ENCODE measurements at places on chromosomes 3 and 15. TPM values are rescaled to one million over a fixed set of nuclear protein-coding genes. Genes with fewer than 3 reads are reported as not detected.

GATA2 gene
- 25.0 TPM for total RNA-seq

CHRNA3 gene
- not detected for total RNA-seq

MUC4 gene
- total RNA-seq: not detected

HRG gene
- total RNA-seq: not detected

LRRC2 gene
- under 0.01 TPM for total RNA-seq

DNA sequence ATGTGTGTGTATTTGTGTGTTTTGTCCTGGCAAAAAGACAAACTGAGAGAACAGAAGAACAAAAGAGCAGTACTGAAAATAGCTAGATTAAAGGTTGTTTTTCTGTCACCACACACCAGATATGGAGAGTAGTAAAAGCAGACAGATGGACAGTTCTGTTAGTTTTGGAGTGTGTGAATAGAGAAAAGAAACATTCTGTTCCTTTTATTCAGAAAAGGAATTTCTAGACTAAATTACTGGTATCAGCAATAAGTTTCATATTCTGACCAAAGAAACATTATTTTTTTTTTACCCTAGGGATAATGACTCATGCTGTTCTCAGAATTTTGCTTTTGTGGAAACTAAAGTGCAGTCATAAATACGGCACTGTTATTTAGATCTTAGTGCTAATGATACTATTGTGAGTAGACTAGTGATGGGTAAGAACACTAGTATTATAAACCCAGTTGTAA, 32.9 kb downstream of the PIK3CA start:
- DNase-seq: peak; percentile 59

DNA sequence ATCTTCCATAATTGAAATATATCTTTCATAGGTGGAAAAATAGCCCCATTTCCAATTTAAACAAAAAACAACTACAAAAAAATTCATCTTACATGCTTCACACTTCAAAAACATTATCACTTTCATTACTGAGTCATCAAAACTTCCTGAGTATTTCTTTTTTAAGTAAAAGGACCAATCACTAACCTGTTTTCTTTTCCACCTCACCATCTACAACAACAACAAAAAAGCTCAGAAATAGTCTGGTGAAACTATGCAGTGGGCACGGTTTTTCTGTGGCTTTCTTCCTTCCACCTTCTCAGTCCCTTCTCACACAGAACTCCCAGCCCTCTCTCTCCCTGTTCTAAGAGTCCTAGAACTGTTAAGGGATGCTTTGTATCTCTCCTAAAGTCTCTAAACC, 20.3 kb upstream of the TNIK start:
- DNase-seq: peak; percentile 28

GRCh38 chr15:25810631-25811091, 52.5 kb downstream of the ATP10A start:
- no peak for DNase-seq

DNA sequence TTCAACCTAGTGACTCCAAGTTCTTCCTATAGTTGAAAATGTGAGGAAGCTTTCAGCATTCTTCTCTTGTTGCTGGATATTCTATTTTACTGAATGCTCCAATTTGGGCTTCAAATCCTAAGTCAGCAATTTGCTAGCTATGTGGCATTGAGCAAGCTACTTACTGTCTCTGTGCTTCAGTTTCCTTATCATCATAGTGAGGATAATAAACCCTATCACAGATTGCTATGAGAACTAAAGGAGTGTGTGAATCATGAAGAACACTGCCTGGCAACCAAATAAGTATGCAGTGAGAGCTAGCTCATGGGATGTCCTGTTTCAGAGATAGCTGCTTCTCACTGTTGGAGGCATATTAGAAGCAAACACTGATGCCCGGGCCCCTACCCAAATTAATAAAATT, 163.8 kb upstream of the CDIN1 start:
- no peak for DNase-seq

DNA sequence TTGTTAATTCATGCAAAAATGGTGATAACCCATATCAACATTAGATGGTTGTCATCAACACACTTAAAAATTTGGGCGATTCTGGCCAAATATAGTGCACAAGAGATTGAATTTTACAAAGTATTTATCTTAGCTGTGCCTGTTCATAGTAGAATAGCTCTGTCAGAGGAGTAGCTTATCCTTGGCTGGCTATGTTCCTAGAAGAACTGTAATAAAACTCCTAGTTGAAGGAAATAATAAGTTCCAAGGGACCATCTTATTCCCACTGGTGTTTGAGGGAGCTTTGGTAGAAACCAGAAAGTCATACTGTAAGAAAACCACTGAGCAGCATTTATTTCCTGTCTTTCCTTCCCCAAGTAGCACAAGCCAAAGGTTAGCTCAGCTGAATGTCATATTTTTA, 201.8 kb downstream of the GRM7 start:
- DNase-seq: no peak

DNA sequence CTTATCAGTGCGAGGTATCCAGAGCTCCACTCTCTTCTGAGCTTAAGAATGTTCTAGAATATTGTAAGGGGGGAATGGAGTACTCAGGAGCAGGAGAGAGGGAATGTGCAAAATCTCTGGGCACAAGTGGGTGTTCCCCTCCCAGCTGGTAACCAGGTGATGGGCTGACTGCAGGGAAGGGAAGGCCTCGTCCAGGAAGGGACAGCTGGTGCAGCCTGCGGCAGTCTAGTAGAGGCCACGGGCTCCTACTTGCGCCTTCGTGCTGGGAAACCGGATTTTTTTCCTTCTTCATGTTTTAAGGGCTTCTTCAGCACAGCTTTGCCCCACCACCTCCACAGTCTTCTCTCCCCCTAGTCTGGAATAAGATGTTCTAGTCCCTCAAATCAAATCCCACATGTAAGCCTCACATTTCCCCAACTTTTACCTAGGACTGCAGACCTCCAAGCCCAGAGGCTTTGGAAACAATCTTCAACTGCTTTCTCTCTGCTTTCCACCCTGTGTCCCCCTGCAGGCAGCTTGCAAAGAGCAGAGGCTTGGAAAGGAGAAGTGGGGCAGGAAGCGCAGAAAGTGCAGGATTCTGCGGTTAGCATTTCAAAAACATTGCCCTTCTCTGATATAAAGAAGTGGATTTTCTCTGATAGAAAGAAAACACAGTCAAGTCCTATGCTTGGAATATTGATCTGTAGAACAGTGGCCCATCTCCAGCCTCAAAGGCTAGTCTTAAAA, 11.9 kb upstream of the CGNL1 start:
- DNase-seq: no peak

- no peak for DNase-seq
Observed at GRCh38 chr3:146524961-146525360, 19.4 kb downstream of the PLSCR1 start.

GRCh38 chr15:71168166-71168834, 53.0 kb downstream of the THSD4 start:
- DNase-seq: no peak

DNA sequence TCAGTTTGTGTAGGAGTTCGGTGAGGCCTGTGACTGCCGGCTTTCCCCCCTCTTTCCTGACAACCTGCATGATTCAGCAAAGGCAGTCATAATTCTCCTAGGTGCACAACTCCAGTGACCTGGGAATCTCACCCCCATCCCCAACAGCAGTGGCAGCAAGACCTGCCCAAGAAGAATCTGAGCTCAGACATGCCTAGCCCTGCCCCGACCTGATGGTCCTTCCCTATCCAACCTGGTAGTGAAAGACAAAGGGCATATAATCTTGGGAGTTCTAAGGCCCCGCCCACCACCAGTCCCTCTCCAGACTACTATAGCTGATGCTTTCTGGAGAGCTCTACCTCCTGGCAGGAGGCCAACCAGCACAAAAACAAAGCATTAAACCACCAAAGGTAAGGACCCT, 44.2 kb upstream of the ZBED2 start:
- no peak for DNase-seq

GRCh38 chr3:89145995-89146394, 38.6 kb downstream of the EPHA3 start:
- DNase-seq: no peak

DNA sequence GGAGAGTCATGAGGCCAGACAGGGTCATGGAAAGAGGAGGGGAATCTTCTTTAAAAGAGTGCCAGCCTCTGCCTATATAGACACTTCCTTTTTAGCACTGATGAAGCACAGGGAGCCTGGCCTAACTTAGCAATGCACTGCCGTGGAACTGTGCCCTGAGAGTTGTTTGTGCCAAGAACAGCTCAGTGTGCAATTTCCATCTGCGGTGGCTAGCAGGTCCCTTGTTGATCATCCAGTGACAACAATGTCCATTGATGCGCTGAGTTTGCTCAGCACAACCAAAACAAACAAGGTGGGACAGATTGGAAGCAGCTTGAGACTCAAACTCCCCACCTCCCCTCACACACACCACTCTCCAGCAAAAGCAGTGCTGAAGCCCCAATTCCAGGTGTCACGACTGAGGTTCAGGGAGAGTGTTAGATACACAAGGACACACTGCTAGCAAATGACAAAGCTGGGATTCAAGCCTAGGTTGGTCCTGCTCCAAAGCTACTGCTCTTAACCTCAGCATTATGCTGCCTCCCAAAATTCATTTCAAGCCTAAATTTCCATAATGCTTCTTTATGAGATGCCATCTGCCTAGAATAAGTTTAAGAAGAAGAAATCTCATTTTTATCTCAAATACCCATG, 316.6 kb upstream of the UBE2E2 start:
- DNase-seq: no peak

DNA sequence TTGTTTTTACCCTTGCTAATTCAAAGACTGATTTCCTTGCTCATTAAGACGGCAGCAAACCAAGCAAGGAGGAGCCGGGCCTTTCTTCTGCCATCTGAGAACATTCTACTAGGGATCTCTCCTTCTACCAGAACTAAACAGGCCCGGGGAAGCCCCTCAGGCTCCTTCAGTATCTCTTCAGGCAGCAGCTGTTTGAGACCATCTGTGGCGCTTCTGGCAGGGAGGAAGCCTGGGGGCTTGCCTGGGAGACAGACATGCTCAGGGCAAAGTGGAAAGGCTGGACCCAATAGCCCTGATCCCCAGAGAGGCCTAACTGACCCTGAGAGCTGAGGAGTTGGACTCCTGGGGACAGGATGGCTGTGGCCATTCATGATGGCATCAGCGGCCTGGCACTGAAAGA, 67.9 kb downstream of the FEM1B start:
- no peak for DNase-seq

All from dermis blood vessel endothelial cell (primary cell).